ENCODE measurements at places on chromosomes 1 and 21. TPM values are rescaled to one million over a fixed set of nuclear protein-coding genes. Genes with fewer than 3 reads are reported as not detected.

DNA sequence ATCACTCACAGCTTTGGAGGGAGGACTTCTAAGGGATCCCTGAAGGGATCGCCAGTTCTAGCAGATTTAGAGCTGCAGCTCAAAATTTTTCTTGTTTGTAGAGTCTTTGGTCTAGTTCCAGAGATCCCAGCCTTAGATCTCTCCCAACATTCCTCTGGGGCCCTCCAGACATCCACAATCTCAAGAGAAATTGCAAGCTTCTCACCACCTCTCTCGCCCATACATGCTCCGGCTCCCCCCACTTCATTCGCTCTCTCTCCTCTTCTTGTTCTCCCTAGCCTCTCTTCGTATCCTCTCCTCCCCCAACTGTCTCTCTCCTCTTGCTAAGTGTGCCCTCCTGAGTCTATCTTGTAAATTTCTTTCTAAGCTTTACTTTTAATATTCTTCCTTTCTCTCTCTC, 15.1 kb upstream of the TUT4 start:
- H3K36me3 ChIP-seq = no peaks in the 10 kb centered on the region
- H3K4me3 ChIP-seq = no peak overlapping the region
- no peaks in the 10 kb centered on the region for H3K27me3 ChIP-seq
- no peak for DNase-seq

DNA sequence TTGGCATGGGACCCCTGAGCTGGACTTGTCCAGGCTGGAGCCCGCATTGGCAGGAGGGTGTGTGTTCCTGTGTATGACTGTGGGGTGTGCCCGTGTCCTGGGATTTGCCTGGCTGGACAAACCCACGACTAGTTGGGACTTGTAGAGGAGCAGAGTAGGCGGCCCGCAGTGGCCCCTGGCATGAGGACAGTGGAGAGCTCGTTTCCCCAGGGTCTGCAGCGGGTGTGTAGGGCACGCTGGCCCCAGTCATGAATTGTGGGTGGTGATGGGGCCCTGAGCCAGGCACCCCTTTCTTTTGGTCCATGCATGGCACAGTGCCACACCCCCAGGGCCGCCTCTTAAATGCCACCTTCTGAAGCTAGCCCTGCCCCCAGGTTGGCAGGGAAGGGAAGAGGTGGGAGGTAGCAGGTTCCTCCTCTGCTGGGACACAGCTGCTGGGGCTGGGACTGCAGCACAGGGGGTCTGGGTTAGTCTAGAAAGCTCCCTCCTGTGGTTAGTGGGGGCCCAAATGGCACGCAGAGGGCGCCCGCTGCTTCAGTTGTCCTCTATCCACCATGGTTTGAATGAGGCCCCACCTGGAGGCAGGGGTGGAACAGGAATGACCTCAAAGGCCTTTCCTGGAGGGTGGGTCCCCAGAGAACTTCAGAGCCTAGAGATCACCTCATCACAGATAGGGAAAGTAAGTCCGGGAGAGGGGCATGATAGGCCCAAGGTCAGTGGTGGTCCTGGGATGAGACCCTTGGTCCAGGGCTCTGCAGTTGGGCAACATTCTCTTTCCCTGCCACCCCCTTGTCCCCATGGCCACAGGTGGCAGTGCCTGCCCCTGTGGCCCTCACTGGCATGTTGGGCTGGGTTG, 4.1 kb downstream of the CROCC start:
- H3K27me3 ChIP-seq = no peaks in the 10 kb centered on the region
- no peaks in the 10 kb centered on the region for H3K4me1 ChIP-seq
- no peaks in the 10 kb centered on the region for H3K36me3 ChIP-seq
- DNase-seq = no peak
- no peak overlapping the region for H3K4me3 ChIP-seq

GRCh38 chr1:209651138-209651587, 1.1 kb downstream of the LAMB3 start:
- peaks cover 45% of the 10 kb centered on the region for H3K4me1 ChIP-seq
- H3K4me3 ChIP-seq = no peak overlapping the region
- H3K27ac ChIP-seq = peak overlapping the region; percentile 88
- no peaks in the 10 kb centered on the region for H3K27me3 ChIP-seq

GRCh38 chr1:217562229-217562878, 68.5 kb downstream of the GPATCH2 start:
- no peak overlapping the region for H3K27ac ChIP-seq
- no peaks in the 10 kb centered on the region for H3K4me1 ChIP-seq
- no peak overlapping the region for H3K4me3 ChIP-seq

GRCh38 chr1:183884526-183884925, 79.6 kb downstream of the RGL1 start:
- no peak for DNase-seq
- H3K36me3 ChIP-seq = no peaks in the 10 kb centered on the region
- H3K4me3 ChIP-seq = no peak overlapping the region
- H3K27ac ChIP-seq = no peak overlapping the region
- no peaks in the 10 kb centered on the region for H3K4me1 ChIP-seq

DNA sequence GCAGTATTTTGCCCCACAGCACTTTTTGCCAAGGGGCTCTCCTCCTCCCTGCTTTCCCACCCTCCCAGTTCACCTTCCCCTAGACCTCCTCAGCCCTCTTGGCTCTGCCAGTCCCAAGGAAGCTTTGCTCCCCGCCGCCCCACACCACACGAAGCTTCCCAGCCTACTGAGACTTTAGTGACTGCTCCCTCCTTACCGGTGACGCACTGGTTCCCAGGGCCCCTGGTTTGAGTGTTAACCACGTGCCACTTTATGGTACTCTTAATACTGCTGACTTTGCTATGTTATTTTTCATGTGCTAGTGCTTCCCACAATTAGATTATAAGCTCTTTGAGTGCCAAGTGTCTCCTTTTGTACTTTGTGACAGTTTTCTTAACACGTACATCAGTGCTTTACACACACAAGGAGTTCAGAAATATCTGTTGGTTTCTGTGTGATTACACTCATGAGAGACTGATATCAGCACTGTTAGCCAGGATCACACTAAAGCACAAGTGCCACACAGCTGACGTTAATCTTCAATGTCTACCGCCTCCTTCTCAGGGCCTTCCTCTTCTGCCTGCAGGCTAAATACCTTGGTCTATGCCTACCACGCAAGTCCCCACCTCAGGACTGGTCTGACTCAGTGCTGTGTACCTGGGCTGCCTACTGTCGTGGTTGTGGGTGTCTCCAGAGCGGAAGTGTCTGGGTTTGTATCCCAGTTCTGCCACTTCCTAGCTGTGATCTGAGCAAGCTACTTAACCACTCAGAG, 61.0 kb downstream of the DNTTIP2 start:
- H3K27ac ChIP-seq = no peak overlapping the region
- H3K4me3 ChIP-seq = no peak overlapping the region
- no peaks in the 10 kb centered on the region for H3K36me3 ChIP-seq
- peaks cover 3% of the 10 kb centered on the region for H3K4me1 ChIP-seq
- DNase-seq = no peak

DNA sequence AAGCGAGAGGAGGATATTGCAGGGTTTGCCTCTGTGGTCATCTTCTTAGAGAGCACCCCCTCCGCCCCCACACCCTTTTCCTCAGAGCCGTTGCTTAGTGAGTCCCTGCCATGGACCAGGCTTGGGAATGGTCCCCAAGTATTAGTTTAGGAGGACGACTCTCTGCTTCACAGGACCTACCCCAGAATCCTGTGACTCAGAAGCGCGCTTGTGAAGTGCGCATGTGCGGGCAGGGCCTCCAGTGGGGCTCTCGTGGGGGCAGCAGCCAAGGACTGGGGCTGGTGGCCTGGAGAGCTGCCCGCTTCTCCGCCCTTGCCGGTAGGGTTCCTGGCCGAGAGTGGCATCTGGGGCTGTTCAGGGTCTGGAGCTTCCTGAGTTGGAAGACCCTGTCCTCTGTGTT, 37.3 kb upstream of the HMGN1 start:
- H3K4me3 ChIP-seq = peak overlapping the region; percentile 31
- H3K4me1 ChIP-seq = peaks cover 34% of the 10 kb centered on the region
- no peak for DNase-seq
- H3K27ac ChIP-seq = peak overlapping the region; percentile 81
- H3K36me3 ChIP-seq = no peaks in the 10 kb centered on the region

- H3K27me3 ChIP-seq = no peaks in the 10 kb centered on the region
- no peak overlapping the region for H3K4me3 ChIP-seq
- no peak for DNase-seq
- peaks cover 4% of the 10 kb centered on the region for H3K4me1 ChIP-seq
These were observed 133.6 kb downstream of the EIF4G3 start for GRCh38 chr1:21042929-21043605.

DNA sequence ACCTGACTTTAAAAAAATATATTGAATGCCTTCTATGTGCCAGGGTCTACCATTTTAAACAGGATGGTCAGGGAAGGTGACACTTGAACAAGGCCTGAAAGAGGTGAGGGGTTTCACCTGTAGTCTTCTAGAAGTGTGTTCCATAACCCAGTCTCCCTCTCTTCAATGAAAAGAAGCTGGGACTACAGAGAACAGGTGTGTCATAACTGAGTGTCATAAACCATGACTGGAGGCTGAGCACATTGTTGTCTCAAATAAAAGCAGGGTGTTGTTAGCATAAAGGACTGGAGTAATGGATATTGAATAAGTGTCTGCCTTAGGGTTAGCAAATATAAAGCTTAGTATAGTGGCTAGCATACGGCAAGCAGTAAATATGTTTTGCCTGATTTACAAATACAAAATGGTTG, 65.4 kb downstream of the SYDE2 start:
- peaks cover 13% of the 10 kb centered on the region for H3K4me1 ChIP-seq
- H3K27me3 ChIP-seq = no peaks in the 10 kb centered on the region
- peak overlapping the region; percentile 62 for H3K27ac ChIP-seq
- no peaks in the 10 kb centered on the region for H3K36me3 ChIP-seq
- DNase-seq = no peak
- no peak overlapping the region for H3K4me3 ChIP-seq

DNA sequence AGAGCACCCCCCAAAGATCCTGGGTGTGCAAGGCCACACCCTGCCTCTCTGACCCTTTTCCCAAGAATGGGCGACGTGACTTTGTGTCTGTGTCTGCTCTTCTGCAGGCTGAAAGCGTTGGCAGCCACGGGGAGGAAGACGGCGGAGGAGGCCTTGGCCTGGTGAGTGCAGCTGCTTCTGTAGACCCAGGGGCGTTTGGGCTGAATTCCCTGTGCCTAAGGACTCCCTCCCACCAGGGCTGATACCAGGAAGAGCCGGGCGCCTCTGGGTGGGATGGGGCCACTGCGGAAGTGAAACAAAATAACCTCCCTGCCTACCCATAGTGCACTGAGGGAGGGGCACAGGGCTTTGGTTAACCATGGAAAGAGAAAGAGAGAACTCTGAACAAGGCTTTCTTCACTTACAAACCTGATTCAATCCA, 2.5 kb downstream of the UBASH3A start:
- H3K4me3 ChIP-seq = peak overlapping the region; percentile 29
- no peaks in the 10 kb centered on the region for H3K4me1 ChIP-seq
- H3K36me3 ChIP-seq = no peaks in the 10 kb centered on the region
- H3K27me3 ChIP-seq = no peaks in the 10 kb centered on the region
- peak; percentile 20 for DNase-seq

DNA sequence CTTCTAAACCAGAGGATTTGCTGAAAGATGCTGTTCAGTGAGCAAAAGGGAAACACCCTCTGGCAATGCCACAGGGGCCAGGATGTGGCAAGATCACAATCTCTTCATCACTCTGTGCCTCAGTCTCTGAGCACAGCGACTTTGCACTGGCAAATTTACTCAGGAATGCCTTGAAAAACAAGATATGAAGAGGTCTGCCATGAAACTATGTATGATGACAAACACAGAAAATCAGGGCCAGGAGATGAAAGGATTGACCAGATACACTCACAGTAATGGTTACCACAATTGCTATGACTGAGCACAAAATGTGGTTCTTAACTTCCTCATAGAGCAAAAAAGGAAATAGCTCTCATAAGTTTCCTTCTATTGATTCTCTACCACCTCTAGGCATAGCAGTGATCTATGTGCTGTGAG, 5.8 kb downstream of the TTC13 start:
- H3K4me3 ChIP-seq = no peak overlapping the region
- H3K27ac ChIP-seq = peak overlapping the region; percentile 14
- no peaks in the 10 kb centered on the region for H3K27me3 ChIP-seq

DNA sequence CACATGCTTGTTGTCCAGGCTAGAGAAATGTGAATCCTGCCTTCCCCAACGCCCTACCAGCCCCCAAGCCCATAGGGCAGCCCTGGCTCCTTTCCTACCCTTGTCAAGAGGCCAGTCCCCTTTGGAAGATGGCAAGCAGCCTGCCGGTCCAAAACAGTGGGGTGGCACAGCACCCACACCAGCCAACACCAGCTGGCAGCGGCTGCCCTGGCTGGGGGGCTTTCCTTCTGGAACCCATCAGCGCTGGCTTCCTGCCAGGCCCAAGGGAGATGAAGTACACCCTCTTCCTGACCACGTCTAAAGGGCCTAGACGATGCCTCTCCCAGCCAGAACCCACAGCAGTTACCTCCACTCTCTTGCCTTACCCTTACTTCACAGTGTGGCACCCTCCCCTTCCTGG, 24.2 kb downstream of the KCNN3 start:
- no peaks in the 10 kb centered on the region for H3K4me1 ChIP-seq
- no peaks in the 10 kb centered on the region for H3K36me3 ChIP-seq
- H3K27me3 ChIP-seq = no peaks in the 10 kb centered on the region
- peak overlapping the region; percentile 21 for H3K27ac ChIP-seq

- H3K4me3 ChIP-seq = no peak overlapping the region
- H3K4me1 ChIP-seq = no peaks in the 10 kb centered on the region
- no peak for DNase-seq
- H3K36me3 ChIP-seq = no peaks in the 10 kb centered on the region
These were observed 192.5 kb downstream of the HLX start for GRCh38 chr1:221071777-221072176.

GRCh38 chr1:51512120-51512519, 6.9 kb downstream of the EPS15 start:
- DNase-seq = no peak
- H3K27ac ChIP-seq = no peak overlapping the region
- peaks cover 62% of the 10 kb centered on the region for H3K4me1 ChIP-seq
- H3K4me3 ChIP-seq = no peak overlapping the region
- H3K36me3 ChIP-seq = no peaks in the 10 kb centered on the region

The ODR4 gene
- total RNA-seq = 7.0 TPM

The ZMPSTE24 gene
- total RNA-seq = 8.2 TPM

The BTBD19 gene
- 5.6 TPM for total RNA-seq

The RSPH1 gene
- 8.9 TPM for total RNA-seq

The CCDC181 gene
- 0.95 TPM for total RNA-seq

The THRAP3 gene
- total RNA-seq = 25.8 TPM

The FCER1G gene
- 73.6 TPM for total RNA-seq

The ARHGEF10L gene
- 270 TPM for total RNA-seq

The USP25 gene
- 82.0 TPM for total RNA-seq

The CDC20 gene
- total RNA-seq = not detected

The TAL1 gene
- 0.82 TPM for total RNA-seq

Data from transverse colon (tissue), 4 donors.